ENCODE measurements at places on chromosomes 4 and X.

DNA sequence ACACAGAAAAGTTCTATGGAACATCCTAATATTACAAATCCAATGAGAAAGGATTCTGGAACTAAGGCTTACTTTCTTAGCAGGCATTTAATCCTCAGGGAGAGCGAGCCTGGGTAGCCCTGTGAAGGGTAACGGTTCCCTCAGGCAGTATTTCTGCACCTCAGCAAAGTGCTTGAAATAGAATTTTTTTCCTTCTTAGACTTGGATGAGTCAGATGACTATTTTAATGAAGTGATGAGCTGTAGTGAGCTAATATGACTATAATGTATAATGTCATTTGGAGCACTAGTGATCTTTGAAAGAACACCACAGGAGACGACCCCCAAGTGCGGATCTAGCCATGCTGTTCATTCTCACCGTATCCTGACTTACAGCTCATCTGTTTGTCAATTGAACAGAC, 493.0 kb upstream of the FAM241A start:
- no peak for DNase-seq

DNA sequence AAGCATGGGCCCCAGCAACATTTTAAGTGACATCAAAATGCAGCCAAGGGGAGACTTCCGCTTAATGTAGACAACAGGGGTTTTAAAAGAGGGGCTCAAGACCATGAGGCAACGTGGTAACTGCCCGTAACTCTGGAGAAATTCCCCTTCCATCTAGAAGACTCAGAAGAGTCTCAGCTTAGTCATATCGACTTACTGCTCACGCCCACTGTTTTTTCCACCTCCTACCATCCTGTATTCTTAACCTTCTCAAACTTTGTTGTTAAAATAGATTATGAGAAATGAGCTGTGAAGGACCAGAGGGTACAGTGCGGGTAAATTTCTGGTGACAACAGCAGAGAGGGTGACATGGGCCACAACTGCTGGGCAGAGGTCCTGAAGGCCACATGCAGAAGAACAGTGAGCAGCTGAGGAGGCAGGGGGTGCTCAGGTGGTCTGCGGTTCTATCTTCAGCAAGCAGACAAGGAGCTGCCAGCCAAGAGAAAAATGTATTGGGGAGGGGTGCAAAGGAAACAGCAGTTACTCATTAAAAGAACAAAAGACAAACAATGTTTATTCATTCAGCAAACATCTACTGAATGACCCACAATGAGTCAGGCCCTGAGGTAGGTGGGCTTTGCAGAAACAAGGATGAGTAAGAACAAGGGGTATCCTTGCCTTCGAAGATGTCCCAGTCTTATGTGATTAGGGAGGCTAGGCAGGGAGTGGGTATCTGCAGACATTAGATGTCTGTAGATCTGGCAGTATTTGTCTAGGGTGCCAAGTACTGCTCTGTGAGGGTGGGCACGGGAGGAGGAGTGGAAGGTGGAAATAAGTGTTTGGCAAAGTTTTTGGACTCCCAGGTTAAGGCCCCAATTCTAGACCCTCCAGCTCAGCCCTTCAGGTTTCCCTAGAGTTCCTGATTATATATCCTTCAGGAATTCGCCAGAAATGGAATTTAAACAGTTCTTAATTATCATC, 175.3 kb downstream of the TSPAN5 start:
- no peak for DNase-seq

DNA sequence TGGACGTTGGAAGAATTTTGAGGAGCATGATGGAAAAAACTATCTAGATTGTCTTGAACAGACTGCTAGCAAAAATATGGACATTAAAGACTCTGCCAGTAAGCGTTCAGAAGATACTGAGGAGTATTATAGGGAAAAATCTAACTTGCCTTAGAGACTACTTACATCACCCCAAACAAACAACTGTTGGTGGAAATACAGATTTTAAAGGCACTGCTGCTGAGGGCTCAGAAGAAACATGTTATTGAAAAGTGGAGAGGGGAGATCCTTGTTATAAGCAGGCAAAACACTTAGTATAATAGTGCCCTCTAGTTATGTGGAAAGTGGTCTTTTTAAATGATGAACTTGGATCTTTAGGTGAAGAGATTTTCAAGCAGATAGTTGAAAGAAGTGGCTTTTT, 29.2 kb downstream of the MAD2L1 start:
- no peak for DNase-seq

- DNase-seq: no peak
Measured at GRCh38 chrX:107766470-107767150, 9.0 kb downstream of the TSC22D3 start.

GRCh38 chr4:33989820-33990443, 2254.4 kb downstream of the ARAP2 start:
- no peak for DNase-seq

- no peak for DNase-seq
Measured at GRCh38 chr4:151690876-151691275, 69.9 kb downstream of the GATB start.

DNA sequence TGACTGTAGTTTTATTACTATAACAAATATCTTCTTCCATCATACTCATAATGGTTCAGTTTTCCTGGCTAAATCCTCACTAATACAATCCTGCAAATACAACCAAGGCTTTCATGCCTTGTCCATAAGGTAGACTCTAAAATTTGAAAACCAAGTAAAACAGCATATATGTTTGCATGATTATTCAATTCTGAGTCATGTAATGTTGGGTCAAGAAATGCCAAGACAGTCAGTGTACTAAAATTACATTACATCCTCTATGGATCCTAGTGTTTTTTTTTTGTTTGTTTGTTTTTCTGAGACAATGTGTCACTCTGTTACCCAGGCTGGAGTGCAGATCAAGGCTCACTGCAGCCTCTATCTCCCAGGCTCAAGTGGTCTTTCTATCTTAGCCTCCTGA, 38.6 kb upstream of the TEX13D start:
- DNase-seq: no peak

GRCh38 chr4:24196785-24197184, 306.9 kb upstream of the PPARGC1A start:
- no peak for DNase-seq

- no peak for DNase-seq
Measured at GRCh38 chr4:52676536-52676935, 17.4 kb upstream of the USP46 start.

DNA sequence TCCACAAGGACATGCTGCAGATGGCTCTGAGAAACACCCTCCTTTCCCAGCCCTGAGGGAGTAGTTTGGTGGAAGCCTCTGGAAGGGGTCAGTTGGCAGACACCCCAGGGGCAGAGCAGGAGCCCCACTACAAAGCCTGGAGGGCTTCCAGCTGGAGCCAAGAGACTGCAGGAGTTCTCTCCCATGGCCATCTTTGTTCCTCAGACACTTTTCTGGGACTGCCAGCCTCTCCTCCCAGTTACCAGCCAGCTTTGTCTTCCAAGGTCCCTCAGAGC, 91.0 kb upstream of the PJA1 start:
- no peak for DNase-seq

GRCh38 chr4:159598602-159599001, 495.7 kb downstream of the RAPGEF2 start:
- DNase-seq: no peak

- no peak for DNase-seq
Measured at GRCh38 chr4:126533146-126533805, 1099.5 kb upstream of the INTU start.

- DNase-seq: no peak
Measured at GRCh38 chr4:160869899-160870298, 1293.9 kb downstream of the FSTL5 start.

- no peak for DNase-seq
Measured at GRCh38 chr4:41146196-41146595, 68.1 kb downstream of the APBB2 start.

- no peak for DNase-seq
Measured at GRCh38 chr4:40254608-40255392, 58.0 kb downstream of the RHOH start.

DNA sequence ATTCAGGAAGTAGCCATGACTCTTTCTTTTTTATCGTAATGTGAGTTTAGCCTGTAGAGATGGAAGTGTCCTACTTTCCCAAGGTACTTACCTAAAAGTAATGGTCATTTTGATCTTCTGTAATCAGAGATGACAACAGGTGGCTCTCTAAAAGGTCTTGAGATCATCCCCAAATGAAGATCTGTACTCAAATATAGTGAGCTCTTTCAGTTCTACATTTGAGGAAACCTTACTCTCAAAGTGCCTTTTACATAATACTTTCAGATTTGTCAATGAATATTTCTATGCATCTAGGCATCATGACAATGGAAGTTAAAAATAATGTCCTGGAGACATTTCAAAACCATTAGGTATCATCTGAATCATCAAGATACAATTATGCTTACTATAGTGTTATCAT, 17.2 kb upstream of the MND1 start:
- DNase-seq: no peak

- no peak for DNase-seq
Measured at GRCh38 chrX:72274526-72274925, 2.5 kb downstream of the RPS4X start.

DNA sequence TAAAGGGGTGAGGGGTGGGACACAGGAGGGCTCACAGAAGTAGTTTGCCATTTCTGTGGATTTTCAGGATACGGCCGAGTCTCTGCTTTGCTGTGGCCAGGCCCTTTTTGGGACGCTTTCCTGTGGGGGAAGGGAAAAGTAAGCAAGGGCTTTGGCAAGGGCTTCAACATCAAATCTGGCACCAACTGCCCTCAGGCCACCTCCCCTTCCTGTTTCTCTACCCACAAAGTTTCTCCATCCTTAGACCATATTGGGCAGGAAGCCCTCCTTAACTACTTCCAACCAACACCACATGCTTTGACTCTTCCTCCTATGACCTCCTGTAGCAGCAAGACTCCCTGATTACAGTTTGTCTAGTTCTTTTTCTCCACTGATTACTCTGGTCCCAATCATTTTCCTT, 105.1 kb downstream of the PHF8 start:
- no peak for DNase-seq

- no peak for DNase-seq
Measured at GRCh38 chr4:137065311-137065710, 467.0 kb downstream of the PCDH18 start.

DNA sequence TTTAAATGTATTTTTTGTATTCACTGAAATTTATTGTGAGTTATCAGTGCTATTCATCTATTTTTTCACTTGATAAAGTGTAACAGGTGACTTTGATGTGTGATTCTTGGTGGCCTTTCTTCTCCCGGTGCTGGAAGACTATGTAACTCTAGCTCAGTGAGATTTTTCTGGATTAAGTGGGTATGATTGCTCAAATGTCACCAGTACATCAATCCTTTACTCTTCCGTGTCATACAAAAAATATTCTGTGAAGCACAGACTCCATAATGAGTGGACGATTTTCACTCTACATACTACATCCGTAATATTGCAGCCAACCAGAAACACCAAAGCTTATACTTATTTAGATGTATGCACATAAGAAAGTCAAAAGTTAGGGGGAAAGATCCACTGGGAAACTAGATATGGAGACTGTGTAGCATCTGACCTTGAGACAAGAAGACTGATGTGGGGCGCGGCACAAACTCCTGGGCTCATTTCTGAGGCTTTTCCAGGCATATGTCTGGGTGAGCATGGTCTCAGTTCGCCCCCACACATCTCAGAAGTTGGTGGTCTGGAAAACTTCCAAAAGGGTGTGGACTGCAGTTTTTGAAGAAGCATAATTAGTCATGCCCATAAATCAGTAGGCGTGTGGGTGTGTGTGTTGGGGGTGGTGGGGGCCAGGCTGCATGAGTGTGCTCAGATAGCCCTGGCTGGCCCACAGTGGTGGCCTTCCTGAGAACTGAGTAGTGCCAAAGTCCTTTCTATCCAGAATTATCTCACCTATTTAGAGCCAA, 53.9 kb upstream of the TENM3 start:
- DNase-seq: no peak

- DNase-seq: no peak
Measured at GRCh38 chr4:145886871-145887240, 51.8 kb downstream of the ZNF827 start.

DNA sequence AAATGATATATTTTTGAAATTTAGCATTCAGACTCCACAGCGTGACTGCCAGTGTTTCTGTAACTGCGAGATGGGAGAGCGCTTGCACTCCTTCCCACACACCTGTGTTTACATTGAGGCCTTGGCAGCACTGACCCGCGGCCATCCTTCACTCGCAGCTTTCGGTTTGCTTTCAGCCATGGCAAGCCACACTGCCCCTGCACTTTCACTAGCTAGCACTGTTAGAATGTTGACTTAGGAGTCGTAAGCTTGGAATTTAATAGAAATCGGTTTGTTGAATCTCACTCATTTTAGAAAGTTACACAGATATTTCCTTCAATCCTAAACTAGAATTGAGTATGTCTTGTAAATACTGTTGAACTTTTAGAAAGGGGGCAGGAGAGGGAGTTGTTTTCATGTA, 136.2 kb downstream of the CFAP299 start:
- no peak for DNase-seq

- DNase-seq: no peak
Measured at GRCh38 chrX:39577985-39578869, 519.5 kb downstream of the BCOR start.

GRCh38 chr4:77036206-77036605, 39.6 kb downstream of the CCNI start:
- DNase-seq: no peak

DNA sequence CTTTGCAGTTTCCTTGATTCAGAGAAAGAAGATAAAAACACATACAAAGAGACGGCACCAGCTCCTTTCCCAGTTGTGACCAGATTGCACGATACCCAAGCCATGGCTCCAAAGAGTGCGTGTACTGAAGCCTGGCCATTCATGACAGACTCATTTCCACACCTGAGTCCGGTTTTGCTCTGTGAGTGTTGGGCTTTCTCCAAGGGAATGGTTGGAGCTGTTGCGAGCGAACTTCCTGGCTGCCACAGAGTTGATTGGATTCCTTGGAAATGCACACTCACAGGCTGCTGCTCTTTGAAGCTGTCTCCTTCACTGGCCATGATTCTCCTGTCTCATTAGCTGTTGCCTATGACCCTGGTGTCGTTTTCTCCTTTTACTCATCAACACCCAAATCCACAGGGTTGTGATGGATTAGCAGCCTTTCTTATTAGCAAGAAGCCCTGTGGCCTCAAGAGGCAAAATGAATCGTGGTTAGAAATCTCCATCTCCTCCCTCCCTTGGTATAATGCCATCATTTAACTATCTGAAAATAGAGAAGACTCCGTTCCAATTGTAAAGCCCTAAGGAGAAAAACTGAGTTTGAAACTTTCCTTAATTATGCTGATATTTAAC, 43.9 kb upstream of the BBS12 start:
- DNase-seq: no peak

- DNase-seq: no peak
Measured at GRCh38 chrX:132918523-132918922, 39.9 kb downstream of the HS6ST2 start.

- DNase-seq: no peak
Measured at GRCh38 chr4:13481569-13481968, 2.6 kb downstream of the RAB28 start.

DNA sequence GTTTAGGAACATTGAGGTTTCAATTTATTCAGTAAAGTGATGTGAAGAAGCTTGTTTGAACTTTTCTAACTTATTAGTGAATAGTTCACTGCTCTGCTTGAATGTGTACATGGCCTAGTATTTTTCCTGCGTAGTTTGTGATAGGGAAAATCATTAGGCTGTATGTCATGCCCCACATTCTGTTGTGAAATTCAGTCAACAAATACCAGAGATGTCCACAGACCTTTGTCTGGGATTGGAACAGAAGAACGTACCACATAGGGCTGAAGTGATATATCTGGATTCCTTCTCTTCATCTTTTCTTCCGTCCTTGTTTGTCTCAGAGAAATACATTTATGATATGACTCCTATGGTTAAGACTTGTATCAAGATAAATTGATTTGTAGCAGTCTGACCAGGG, 88.8 kb upstream of the PLS3 start:
- DNase-seq: no peak

- no peak for DNase-seq
Measured at GRCh38 chr4:7716010-7716721, 223.5 kb downstream of the AFAP1 start.

- no peak for DNase-seq
Measured at GRCh38 chr4:142687547-142688275, 158.4 kb downstream of the INPP4B start.

All from NT2/D1 (cell line).